ENCODE measurements at places on chromosomes 12 and 14.

DNA sequence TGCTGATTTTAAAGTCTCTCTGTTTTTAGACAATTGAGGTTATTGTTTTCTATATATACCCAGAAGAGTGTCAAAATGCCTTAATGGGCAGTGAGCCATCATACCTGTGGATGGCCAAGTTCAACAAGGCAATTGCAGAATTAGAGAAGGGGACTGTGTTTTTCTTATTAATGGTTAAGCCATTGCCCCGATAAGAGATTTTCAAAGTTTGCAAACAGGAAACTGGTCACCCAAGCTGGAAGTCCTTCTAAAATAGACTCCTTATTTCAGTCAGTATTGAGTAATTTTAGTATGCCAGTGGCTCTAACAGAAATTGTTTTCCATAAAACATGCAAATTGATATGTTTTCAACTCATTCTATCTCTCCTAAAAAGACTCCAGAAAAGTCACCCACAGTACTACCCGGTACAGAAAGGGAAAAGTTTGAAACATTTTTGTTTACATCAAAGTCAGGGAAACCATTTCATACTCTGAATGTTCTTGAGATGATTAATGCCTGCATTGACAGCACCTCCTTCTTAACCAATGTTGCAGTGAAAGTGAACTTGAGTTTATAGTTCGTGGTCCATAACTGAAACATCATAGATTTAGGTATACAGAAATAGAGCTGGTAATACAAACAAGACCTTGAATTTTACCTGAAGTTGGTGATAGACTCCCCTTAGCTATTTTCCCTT is 191.1 kb downstream of the TMX1 start:
- DNase-seq, result no peak

DNA sequence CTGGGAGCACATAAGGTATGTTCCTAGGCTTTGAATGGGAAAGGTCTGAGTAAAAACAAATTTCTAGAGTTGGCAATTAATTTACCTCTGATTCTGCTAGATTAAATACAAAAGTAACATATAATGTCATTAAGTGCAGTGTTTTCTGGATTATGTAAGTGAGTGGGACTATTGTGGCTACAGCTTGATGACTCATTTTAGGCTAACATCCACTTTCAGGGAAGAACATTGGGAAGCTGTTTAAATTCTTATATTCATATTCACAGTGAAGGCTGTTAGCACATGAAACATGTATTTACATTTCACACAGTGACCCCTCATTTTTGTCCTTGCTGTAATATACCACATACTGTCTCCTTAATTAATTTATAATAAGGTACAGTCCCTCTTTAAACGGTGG is 13.2 kb upstream of the BMAL2 start:
- DNase-seq, result peak; percentile 61

DNA sequence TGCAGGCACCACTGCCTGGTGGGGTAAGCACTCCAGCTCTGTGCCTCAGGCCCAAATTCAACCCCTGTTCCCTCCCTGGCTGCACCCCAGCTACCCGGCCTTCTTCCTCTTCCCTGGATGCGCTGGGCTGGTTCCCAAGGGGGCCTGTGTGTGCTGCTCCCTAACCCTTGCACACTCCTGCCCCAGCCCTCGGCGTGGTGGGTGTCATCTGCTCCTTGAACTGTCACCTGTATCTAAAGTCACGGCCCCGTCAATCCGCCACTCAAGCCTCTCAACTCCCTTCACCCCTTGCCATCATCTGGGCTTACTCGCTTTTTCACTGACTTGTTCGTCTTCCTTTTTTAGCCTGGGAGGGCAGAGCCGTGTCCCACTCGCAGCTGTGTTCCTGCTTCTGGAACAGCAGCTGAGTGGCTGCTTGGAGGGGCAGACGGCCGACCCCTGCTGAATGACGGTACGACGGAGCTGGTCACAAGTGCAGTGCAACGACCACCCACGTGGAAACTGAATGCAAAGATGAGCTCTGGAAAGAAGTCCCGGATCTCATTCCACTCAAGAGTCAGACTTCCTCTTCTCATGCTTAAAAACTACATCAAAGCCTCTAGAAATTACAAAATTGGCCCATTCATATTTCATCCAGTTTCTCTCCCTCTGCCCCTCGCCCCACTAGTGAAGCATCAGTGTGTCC is 138.9 kb downstream of the PIWIL1 start:
- no peak for DNase-seq

DNA sequence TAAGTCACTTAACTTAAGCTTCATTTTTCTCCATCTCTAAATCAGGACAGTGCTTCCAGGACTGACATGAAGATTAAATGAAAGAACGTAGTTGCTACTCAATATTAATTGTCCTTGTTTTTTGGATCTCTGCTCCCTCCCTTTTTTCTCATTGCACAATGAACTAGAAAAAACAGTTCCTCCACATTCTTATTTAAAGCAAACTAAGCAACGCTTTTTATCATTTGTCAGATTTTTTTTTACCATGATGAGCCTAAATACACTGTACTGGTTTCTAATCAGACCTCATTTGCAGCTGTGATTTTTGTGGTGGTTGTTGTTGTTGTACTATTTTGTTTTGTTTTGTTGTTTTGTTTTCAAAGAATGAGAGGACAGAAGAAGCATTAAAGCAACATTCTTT is 23.2 kb upstream of the PARP11 start:
- no peak for DNase-seq

GRCh38 chr12:52568111-52568510 is 5.5 kb downstream of the KRT74 start:
- DNase-seq, result no peak

- DNase-seq, result no peak
Measured at GRCh38 chr12:46701356-46701755, 124.4 kb downstream of the SLC38A4 start.

DNA sequence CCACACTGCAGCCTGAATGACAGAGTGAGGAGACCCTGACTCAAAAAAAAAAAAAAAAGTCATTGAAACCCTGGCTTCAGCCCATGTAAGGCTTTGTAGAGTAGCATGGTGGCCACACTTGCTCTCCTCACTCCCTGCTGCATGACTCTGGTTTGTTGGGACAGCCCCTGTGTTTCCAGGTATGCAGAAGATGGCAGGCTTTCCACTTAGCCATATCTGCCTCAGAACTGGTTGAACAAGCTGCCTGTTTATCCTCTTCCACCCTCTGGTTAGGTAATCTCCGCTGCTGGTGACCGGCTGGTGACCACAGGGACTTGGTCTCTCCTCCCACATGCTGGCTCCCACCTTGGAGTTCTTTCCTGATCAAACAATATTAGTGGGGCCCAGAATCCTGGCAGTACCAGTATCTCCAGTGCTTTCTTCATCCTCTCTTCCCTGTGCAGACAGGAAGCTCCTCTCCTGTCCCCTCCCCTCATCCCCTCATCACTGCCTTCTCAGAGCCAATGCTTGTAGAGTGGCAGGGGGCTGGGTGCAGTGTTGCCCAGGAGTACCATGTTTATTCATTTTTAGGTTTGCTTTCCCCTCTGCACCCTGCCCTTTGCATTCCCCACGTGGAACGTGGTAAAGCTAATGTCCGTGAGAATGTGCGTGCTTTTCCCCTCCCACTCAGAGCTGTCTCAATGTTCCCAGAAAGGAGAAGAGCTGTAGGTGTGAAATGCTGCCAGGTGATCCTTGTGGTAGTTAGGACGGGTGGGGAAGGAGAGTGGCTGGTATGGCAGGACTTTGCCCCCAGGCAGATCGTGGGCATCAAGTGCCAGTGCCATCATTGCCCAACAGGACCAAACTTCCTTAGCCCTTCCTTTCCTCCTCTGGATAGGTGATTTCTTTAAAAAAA is 11.3 kb downstream of the ABHD12B start:
- no peak for DNase-seq

- no peak for DNase-seq
Measured at GRCh38 chr12:109069307-109070271, 17.2 kb downstream of the USP30 start.

DNA sequence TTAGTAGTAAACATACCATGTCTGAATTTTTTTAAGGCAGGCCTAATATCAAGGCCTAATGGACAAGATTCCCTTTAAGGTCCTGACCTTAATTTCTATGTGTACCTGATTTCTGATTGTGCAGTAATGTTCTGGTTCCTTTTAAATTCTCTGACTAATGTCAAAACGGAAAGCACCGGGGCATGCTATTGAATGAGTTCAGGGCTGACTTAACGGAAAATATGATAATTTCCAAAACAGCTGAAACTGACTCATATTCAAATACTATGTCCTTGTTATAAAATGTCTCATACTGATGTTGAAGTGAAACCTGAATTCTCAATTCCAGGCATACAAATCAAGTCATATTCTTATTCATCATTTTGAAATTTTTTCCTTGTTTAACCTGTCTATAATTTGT is 6.7 kb downstream of the TAS2R43 start:
- DNase-seq, result no peak

DNA sequence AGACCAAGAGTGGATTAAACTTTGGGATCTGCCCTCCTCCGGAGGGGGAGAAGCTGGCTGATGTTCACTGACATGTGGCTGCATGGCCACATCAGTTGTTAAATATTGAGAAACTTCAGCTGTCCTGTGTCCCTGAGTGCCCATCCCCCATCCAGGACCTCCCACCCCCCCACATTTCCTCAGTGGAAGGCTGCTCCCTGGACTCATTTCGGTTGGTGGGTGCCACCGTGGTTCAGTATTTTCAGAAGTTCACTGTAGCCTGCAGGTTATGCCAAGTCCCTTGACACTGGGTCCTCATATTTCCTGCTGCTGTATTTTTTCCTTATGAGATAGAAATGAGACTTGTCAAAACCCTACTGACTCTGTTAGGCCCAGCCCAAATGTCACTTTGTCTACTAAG is 302.4 kb downstream of the CACNA1C start:
- DNase-seq, result no peak

- DNase-seq, result no peak
Measured at GRCh38 chr12:74889073-74889472, 320.6 kb downstream of the KCNC2 start.

DNA sequence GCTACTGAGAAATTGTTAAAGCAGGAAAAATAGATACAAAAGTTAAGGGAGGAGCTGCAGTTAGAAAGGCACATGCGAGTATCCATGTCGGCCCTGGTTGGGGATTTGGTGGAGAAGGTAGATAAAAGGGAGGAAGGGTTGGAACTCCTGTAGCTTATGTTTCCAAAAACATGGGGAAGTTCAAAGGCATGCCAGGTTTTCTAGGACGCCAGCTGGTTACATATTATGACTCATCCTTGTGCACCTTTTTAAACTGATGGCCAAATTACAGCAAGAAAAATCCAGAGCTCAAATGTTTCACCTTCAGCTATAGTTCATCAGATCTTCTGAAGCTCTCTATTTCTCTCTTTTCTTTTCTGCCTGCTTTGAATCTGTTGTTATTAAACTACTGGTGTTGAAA is 13.2 kb upstream of the MAP4K5 start:
- DNase-seq, result no peak

DNA sequence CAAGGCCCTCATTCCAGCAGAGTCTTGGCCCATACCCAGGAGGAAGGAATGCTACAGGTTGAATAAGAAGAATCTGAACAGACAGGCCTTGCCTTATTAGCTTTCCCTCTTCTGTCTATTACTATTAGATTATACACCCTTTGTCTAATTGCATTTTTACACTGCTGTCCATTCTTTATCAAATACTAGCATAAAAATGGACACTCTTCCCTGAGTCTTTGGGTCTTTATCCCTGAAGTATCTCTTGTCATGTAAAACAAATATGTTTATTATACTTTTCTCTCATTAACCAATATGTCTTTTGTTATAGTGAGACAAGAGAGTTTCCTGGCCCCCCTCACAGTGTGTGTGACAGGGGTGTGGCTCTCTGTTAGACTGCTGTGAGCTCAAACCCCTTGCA is 897.4 kb upstream of the SEL1L start:
- no peak for DNase-seq

GRCh38 chr12:12636641-12637040 is 25.0 kb downstream of the CREBL2 start:
- DNase-seq, result no peak

- no peak for DNase-seq
Measured at GRCh38 chr12:42162965-42163364, 18.3 kb upstream of the GXYLT1 start.

DNA sequence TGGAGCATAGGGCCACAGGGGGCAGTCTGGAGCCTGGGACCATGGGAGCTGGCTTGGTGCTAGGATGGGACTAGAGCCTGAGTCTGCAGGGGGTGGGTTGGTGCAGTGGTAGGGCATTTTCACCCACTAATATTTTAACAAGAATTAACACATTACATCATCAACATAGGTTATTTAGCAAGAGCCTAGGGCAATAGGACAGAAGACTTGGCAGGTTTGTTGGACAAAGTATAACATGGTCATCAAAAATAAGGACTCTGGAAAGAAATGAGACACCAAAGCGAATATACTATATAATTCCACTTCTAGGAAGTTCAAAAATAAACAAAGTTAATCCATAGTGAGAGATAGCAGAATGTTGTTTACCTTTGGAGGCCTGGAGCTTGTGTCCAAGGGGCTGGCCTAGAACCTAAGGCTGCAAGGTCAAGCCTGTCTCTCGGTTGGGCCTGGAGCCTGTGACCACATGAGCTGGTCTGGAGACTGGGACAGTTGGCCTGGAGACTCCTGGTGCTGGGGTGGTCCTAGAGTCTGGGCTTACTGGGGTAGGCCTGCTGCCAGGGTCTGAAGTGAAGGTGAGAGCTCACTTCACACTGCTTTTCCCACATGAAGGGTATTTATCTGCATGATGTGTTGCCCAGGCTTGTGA is 28.1 kb upstream of the CNOT2 start:
- no peak for DNase-seq

DNA sequence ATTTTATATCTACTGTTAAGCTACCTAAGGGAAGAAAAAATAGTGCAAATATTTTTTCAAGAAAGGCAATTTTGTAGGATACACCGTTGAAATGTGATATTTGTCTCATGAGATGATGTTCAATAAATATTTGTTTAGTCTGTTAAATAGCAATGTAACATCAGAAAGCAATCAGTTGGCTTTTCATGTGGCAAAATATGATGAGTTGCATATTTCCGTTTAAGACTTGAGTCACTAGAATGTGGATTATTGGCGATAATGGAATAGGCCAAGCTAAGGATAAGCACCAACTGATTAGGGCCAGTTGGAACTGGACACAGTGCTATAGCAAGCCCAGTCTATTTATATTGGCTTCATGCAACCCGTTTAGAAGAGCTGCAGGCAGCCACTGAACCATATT is 250.4 kb upstream of the SLC16A7 start:
- no peak for DNase-seq

GRCh38 chr14:106843951-106844483 is 1317.6 kb downstream of the TMEM121 start:
- peak; percentile 22 for DNase-seq

- DNase-seq, result no peak
Measured at GRCh38 chr14:95163132-95163531, 5.8 kb upstream of the DICER1 start.

GRCh38 chr12:50926415-50926814 is 25.9 kb upstream of the HIGD1C start:
- no peak for DNase-seq

- DNase-seq, result no peak
Measured at GRCh38 chr12:53664191-53664590, 11.7 kb downstream of the ATP5MC2 start.

GRCh38 chr12:10739157-10740118 is 16.3 kb upstream of the YBX3 start:
- DNase-seq, result no peak
